ENCODE measurements at places on chromosomes 11 and 22.

DNA sequence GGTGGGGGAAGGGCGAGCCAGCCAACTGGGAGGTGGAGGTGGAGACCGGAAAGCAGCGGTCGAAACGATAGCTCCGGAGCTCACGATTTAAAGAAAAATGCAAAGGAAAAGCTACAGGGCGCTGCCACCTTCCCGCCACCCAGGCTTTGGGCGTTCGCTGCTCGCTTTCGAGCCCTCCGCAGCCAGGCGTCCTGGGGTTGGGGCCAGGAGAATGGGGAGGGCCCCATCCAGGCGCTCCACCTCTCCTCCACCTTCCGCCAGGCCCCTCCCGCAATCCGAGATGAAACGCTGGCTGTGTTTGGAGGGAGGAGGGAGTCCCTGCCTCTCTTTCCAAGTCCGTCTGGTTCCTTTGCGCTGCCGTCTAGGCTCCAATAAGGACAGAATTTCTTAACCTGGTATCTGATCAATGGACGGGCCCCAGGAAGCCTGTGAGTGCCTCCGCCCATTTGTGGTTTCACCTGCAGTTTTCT lies 483 bp upstream of the ABTB2 start:
- DNase-seq = no peak

DNA sequence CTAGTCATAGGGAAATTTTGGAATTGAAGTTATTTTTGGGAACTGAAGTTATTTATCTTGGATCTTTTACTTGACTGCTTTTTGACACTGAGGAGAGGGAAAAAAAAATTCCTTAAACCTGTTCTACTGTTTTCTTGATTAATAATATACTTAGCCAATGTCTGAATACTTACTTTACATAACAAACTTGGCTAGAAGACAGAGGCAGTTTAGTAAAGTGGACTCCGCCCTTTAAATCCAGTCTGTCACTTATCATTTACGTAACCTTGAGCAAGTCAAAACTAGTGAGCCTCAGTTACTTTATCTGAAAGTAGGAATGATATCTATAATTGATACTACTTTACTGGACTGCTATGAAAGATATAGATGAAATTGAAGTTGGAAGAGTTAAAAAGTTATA lies 19.5 kb downstream of the CTSC start:
- no peak for DNase-seq

- no peak for DNase-seq
Observed at GRCh38 chr11:100918551-100919500, 210.8 kb downstream of the PGR start.

DNA sequence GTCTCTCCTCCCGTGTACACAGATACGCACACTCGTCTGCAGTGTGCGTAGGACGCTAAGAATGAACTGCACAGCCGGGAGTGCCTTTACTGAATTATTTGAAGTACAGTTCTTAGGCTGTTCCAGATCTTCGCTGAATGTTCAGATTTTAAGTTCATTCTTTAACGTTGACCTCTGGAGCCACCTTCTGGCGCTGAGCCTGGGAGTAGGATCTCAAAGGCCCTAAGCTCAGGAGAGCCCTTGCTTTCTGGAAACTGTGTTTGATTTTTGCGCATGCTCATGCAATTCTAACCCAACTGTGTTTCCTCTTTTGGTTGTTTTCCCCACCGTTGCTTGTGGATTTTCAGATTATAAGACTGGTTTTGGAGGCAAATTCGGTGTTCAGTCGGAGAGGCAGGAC lies 22.8 kb downstream of the CTTN start:
- no peak for DNase-seq

GRCh38 chr11:111379602-111380136 lies 594 bp upstream of the POU2AF1 start:
- DNase-seq = no peak

DNA sequence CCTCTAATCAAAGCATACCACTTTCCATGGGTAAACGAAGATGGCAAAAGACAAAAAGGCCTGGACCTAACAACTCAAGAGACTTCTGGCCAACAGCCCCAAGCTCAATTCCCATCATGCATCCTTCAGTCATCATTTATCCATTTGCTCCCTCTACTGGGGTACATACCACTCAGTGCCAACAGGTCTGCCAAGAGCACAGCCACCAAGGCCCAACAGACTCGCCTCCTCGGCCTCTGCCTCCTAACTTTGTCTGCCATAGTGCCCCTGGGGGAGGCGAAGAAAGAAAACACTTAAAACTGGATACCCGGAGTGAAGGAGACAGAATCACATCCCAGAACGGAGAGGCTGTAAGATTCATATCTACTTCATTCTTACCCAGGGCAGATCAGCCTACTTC lies 1.1 kb downstream of the HYOU1 start:
- no peak for DNase-seq

- DNase-seq = no peak
Observed at GRCh38 chr11:132471466-132471865, 1060.8 kb downstream of the OPCML start.

GRCh38 chr11:10803676-10804075 lies 5.0 kb downstream of the EIF4G2 start:
- DNase-seq = no peak

- no peak for DNase-seq
Observed at GRCh38 chr22:44127356-44127755, 53.4 kb upstream of the PARVG start.

- DNase-seq = no peak
Observed at GRCh38 chr11:119791701-119792151, 62.7 kb upstream of the NECTIN1 start.

GRCh38 chr11:21110415-21110814 lies 441.0 kb downstream of the NELL1 start:
- no peak for DNase-seq

- DNase-seq = no peak
Observed at GRCh38 chr11:79119491-79120284, 321.1 kb downstream of the TENM4 start.

GRCh38 chr11:119650251-119650650 lies 78.7 kb downstream of the NECTIN1 start:
- no peak for DNase-seq

GRCh38 chr11:111879637-111879960 lies 258 bp downstream of the CFAP68 start:
- no peak for DNase-seq

Measured in AG04450 (cell line).